Fibroblast of skin of right biceps (primary cell): ENCODE measurements at places on chromosomes 11 and 22.

- no peak for DNase-seq
These were observed 103.8 kb downstream of the EXT2 start for GRCh38 chr11:44199298-44199697.

DNA sequence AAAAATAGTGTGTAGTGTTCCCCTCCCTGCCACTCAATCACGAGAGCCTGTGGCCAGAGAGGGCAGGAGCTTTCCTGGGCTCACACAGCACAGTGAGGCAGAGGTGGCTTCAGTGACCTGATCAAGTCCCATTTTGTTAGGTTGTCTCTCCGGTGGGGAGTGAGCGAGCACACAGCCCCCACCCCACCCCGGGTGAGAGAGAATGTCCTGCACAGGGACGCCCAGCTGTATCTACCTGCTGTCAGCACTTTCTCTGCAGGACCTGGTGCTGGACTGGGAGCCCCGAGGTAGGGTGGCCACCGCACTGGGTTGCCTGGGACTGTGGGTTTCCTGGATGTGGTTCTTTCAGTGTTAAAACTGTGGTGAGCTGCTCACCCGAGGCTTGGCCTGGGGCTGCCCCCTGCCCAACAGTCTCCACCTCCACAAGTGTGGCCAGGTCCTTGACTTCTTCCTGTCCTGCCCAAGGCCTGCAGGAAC, 6.1 kb downstream of the CAPN5 start:
- DNase-seq: no peak

GRCh38 chr22:46803031-46803880, 40.8 kb downstream of the TBC1D22A start:
- peak; percentile 25 for DNase-seq

DNA sequence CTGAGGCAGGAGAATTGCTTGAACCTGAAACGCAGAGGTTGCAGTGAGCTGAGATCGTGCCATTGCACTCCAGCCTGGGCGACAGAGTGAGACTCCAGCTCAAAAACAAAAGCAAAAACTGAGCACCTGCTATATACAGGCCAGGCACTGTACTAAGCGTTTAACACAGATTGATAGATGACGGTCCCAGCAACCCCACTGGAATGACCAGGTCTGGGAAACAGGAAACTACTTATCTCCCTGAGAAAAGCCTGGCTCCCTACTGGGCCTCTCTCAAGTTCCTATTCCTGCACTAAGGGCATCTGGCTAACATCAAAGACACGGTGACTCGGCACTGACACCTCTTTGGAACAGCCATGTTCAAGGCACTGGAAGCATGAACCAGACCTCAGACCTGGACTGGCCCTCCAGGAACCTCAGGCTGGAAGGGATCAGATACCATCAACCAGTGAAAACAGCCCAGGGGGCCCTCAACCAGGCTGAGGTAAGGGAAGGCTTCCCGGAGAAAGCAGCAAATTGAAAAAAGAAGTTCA, 16.6 kb downstream of the ARAP1 start:
- DNase-seq: peak; percentile 51

GRCh38 chr11:10576035-10576398, 7.6 kb upstream of the LYVE1 start:
- no peak for DNase-seq

DNA sequence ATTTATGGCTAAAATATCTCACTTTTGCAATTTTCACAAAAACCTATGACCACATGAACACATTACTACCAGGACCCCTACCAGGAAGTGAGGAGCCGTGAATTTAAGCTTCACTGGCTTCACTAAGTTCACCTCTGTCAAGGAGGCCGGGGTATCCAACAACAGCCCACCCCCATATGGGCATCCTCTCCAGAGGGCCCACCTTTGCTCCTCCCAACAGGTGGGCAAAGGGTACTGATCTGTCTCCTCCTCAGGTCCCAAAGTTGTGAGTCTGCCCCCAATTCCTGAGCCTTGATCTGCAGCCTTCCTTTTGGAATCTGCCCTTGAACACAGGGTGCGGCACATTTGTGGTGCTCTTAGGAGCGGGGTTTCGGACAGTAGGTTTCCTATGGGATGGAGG, 66.9 kb downstream of the OTOG start:
- DNase-seq: no peak
